Neuronal stem cell (in vitro differentiated cells): ENCODE measurements at places on chromosomes 6 and 20.

- peak; percentile 12 for DNase-seq
Observed at GRCh38 chr6:101776919-101777350, 383.4 kb downstream of the GRIK2 start.

GRCh38 chr6:137754366-137754765 lies 112.7 kb upstream of the TNFAIP3 start:
- DNase-seq, result no peak

DNA sequence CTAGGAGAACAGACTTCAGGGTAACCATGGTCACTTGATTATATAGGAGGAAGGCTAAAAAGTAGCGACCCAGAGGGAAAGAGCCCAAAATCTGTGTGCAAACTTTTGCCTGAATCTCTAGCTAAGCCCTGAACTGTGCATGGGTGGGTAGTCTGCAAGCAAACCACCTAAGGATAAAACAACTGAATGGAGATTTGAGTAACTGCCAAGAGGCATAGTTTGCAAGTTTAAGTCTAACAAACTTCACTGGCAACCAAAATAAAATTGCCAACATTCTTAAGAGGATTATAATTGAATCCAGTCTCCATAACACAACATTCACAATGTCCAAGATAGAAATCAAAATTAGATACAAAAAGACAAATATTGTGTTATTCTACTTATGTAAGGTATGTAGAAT lies 192.0 kb upstream of the PLN start:
- no peak for DNase-seq

DNA sequence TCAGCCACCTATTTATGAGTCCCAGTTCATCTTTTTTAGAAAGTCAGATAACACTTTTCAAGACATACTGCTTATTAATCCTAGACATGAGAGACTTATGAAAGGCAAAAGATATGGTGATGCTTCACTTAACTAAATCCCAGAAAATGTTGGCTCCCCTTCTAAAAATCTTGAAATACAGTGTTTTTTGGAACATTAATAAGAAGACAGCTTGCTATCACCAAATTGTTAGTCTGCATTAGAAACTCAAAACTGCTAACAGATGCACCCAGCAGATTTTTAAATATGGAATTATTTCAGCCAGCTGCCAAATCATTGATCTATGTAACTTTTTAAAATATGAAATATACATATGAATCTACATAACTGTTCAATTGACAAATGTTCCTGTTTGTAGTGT lies 108.6 kb upstream of the TIAM2 start:
- no peak for DNase-seq

DNA sequence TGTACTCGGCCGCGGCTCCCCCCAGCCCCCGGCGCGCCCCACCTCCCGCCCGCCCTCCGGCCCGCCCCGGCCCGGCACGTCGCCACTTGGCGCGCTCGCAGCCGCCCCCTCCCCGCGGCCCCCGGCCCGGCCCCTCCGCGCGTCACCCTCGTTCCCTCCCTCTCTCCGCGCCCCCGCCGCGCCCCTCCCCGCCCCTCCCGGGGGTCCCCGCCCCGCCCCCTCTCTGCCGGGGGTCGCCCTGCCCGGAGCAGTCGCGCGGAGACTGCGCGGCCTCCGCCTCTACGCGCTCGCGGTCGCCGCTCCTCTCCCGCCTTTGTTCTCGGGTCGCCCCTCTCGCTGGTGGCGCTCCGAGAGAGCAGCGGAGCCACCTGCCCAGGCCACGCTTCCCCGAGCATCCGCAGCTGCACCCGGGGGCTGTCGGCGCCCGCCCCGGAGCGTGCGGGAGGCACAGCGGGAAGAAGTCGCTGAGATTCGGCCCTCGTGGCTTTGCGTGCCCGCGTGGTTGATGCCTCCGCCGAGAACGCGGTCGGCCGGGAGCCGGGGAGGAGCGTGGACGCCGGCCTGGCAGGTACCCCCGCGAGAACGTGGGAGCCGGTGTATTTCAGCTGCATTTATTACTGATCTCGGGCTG lies at the start of gene PHF10:
PHF10 (minus strand) TSS at position 7 of the 631 bp plus-strand sequence. CDS start 569 bp downstream, outside the sequence.
- peak; percentile 73 for DNase-seq

- no peak for DNase-seq
Observed at GRCh38 chr6:17808609-17809008, 101.9 kb upstream of the NUP153 start.

DNA sequence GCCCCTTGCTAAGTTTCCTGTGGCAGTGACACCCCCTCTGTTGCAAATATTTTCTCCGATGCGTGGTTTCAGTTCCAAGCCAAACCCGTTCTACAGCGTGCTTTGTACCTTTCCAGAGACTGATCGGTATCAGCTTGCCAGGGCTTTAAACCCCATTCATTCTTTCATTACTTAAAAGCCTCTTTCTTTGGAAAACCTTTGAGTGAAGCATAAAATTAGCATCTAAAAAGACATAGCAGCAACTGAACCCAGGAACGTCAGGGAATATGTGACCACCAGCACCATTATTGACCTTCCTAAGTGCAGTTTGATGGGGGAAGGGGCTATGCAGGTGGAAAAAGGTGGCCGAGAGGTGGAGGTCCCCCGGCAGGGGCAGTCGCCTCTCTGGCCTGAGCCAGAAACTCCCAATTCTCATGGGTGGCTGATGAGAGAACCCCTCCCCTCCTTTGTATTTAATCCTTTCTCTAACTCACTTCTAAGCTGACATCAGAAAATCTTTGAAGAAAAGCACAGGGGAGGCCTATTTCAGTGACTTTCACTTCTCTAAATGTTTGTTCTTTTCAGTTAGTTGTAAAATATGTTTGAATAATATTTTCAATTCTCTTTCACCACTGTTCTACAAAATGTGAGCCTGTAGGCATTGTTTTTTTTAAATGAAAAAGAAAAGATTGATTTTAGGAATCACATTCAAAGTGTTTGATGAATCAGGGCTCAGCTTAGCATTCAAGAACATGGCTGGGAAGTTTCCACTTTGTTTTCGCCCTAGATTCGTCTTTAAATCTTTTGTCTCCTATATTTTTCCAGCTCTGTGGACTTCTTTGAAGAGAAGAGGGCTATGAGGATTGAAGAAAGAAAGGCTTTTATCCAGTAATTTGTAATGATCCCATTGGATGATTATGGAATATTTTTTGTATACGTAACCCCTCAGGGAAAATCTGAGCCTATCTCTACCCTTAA lies 89.2 kb downstream of the RSPH3 start:
- DNase-seq, result peak; percentile 36

- peak; percentile 45 for DNase-seq
Observed at GRCh38 chr6:118377711-118378414, 170.2 kb upstream of the PLN start.

GRCh38 chr20:18529041-18529440 lies 21.3 kb downstream of the SEC23B start:
- DNase-seq, result no peak

DNA sequence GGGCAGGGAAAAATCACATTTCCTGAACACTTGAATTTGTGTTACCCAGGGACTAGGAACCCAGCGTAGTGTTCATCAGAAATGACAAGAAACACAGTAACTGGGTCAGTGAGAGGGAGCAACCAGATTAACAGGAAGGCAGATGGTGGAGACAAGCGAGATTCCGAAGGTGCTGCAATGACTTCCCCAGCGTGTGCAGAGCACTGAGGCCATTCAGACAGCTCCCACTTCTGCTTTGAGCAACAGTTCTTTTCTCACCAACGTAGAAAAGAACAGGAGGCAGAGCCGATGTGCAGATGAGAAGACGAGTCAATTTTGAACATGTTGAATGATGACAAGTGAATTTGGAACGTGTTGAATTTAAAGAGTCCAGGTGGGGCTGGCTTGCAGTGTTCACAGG lies 63.1 kb upstream of the IFNGR1 start:
- no peak for DNase-seq

GRCh38 chr20:33733654-33734576 lies 2.1 kb downstream of the ZNF341 start:
- DNase-seq, result no peak

- no peak for DNase-seq
Observed at GRCh38 chr6:148791372-148791771, 44.5 kb downstream of the UST start.

DNA sequence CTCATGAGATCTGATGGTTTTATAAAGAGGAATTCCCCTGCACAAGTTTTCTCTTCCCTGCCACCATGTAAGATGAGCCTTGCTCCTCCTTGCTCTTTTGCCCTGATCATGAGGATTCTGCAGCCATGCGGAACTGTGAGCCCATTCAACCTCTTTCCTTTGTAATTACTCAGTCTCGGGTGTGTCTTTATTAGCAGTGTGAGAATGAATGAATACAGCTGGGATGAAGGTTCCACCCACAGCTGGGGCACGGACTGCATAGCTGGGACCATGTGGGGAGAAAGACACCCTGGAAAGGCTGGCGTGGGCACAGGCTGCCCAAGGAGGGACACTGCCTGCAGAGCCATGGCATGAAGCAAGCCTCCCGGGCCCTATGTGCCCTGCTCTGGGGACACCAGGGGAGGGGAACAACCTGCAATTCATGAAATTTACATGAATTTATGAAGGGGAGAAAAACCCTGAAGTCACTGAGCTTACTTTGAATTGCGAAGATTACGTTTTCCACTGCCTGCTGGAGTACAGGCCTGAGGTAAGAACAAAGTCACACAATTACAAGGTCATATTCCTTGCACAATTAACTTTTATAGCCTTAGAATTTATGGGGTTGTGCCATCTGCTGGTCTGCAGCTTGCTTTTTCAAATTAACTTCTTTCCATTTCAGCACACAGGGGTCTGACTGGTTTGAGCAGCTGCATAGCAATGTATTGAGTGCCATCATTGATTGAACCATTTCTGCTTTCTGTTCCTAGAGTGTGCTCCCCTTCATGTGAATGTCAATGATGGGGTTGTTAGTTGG lies 46.2 kb downstream of the SLC22A1 start:
- DNase-seq, result no peak

DNA sequence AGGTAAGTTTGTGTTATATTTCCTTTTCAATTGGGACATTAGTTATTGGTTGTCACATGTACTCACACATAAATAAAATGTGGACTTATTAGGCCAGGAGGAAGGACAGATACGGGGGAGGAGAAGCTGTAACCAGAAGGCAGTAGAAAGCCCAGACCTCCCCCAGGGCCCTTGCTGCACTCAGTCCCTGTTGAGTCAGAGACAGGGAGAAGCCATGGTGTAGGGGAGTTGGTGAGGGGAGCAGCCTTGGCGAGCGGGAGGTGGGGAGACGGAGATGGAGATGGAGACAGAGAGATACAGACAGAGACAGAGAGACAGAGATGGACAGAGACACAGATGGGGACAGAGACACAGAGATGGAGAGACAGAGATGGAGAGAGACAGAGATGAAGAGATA lies 263.2 kb downstream of the DLL1 start:
- DNase-seq, result no peak

DNA sequence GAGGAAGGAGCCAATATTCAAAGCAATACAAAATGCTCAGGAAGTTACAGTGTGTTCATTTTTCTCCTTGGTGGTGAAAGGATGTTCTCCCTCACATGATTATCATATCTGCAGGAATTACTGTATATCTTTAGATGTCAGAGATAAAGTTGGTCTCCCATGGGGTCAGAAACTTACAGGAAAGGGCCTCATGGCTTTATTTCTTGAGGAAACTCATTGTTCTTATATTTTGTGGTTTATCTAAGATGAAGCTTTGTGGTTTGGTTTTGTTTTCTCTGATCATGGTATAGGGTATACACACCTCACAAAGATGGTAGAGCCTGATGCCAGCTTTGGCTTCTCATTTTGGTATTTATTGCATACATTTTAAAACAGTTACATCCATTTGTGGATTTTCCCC lies 100.5 kb upstream of the STXBP5 start:
- DNase-seq, result no peak

DNA sequence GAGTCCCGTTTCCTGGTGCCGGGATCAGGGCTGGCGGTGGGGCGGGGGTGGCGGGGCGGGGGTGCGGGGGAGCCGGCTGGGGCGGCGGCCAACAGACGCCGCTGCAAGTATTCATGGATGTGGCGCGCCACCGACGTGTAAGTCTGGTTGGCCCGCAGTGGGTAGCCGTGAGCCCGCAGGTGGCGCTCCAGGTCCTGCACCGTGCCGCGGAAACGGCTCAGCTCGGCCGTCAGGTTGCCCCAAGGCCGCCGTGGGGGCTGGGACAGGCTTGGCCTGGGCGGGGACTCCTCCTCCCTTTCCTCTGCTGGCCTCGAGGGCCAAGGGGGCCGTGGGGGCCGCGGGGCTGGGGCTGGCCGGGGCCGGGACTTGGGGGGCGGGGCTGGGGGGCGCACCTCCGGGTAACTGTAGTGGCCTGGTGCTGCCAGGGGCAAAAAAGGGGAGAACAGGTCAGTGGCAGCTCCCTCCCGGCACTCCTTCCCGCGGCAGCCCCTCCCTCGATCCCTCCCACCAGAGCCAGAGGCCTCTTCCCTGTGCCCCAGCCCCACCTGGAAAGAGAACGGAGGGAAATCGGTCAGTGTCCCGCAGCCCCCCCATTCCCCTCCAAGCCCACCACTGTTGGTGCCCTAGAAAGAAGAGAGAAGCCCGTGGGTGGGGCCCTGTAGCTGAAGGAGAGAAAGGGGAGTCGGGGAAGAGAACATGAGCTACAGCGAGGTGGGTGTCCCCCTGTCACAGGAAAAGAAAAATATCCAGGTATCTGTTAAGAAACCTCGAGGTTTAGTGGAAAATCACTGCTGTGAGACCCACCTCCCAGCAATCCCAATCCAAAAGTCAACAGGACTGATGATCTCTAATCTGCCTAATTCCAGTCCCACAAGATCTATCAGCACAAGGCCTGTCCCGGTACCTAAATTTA lies 21.3 kb downstream of the TNXB start:
- peak; percentile 56 for DNase-seq

DNA sequence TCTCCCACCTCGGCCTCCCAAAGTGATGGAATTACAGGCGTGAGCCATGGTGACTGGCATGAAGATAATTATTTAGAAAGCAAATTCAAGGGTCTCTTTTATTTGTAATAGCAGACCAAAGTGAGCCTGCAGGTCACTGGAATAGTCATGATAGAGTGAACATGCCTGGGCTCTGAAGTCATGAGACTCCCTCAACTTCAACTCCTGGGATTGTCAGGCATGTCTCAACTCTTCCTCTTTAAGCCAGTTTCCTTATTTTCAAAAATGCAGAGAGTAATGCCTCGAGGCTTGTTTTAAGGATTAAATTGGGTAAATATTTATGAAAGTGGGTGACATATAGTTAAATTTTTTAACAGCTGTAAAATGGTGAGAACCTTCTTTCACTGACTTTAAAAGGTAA lies 22.7 kb upstream of the HECA start:
- DNase-seq, result no peak

DNA sequence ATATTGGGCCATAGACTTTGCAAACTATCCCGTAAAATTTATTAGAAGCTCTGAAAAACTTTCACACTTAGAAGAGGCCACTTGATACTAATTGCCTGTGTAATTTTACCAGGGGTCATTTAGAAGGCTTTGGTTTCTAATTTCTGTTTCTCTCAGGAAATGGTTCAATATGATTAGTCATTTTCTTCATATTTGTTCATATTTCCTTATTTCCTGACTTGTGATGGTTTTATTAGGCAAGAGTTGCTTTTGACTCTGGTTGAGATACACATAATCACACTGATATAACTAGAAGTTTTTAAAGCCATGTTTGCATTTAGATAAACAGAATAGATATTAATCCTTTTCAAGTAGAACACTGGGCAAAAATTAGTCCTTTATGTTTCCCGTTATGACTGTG lies 11.8 kb upstream of the HBS1L start:
- no peak for DNase-seq
